NCI-H1417 (cell line): ENCODE measurements at places on chromosomes 16 and 17.

DNA sequence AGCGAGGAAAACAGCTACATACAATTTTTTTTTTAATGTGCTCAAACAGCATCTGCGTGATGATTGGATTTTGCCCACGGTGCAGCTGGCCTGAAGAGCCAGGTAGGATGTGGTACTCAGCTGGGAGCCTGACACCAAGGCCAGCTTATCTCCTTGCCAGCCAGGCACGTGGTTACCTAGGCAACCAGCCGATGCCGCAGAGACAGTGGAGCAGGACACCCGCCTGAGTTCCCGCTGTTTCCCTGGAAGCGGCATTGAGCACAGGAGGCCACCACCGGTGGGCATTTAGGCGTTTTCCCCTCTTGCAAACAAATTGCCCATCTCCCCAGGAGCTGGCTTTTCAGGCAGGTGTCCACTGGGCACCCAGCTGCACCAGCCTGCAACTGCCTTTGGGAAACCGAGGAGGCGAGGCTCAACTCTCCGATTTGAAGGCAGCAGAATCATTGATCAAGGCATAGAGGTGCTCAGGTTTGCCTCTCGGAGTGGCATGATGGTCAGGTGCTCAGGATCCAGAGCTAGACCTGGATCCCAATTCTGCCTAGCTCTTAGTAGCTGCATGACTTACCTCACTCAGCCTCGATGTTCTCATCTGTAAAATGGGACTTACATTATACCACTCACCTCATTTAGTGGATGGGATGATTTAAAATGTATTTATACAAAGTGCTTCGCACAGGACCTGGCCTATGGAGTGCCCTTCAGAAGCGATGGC, 137.5 kb upstream of the PLCG2 start:
- peak; percentile 98 for DNase-seq

GRCh38 chr17:71441098-71441497, 679.7 kb upstream of the SOX9 start:
- DNase-seq = peak; percentile 13

- no peak for DNase-seq
Measured at GRCh38 chr16:65600046-65600445, 478.2 kb upstream of the CDH11 start.

GRCh38 chr17:29837531-29837930, 92.5 kb downstream of the SSH2 start:
- DNase-seq = no peak

- DNase-seq = no peak
Measured at GRCh38 chr17:28665994-28666393, 4.0 kb downstream of the SUPT6H start.

- no peak for DNase-seq
Measured at GRCh38 chr17:47989700-47990099, 18.8 kb downstream of the CDK5RAP3 start.

- no peak for DNase-seq
Measured at GRCh38 chr16:78998879-78999278, 601.7 kb downstream of the MAF start.

- peak; percentile 73 for DNase-seq
Measured at GRCh38 chr16:23182679-23183542, at the start of gene SCNN1G. SCNN1G (plus strand) TSS chr16:23182745; CDS start chr16:23186272, 3,527 bp downstream.

GRCh38 chr17:17538417-17539391, 42.5 kb upstream of the RASD1 start:
- peak; percentile 93 for DNase-seq

DNA sequence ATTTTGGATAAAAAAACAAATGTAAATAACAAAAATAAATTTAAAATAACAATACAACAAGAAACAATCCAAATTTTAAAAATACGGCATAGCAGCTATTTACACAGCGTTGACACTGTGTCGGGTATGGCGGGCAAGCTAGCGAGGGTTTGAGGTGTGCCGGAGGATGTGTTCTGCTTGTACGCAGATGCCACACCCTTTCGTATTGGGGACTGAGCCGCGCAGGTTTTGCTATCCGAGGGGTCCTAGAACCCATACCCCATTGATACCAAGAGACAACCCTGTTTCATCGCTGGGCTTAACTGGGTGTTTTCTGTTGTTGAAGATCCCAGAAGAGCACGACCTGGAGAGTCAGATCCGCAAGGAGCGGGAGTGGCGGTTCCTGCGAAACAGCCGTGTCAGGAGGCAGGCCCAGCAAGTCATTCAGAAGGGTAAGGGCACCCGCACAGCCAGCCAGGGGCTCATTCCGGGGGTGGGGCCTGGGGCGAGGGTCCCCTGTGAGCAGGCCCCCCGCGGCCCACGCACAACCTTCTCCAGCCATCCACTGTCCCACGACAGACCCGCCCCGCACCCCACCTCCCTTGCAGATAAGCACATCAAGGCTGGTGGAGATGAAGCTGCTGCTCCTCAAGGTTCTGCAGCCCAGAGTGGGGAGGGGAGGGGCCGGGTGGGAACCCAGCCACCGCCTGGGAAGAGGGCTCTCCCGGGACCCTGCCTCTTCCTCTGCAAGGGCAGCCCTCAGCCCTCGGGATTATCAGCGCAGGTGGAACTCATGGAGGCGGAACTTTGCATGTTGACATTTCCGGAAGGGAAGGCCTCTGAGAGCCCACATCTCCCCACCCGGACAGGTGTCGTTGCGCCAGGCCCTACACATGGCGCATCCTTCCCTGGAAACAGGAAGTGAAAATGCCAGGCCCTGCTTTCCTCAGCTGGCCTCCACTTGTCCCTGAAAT, 51.2 kb upstream of the CHMP6 start:
- no peak for DNase-seq

DNA sequence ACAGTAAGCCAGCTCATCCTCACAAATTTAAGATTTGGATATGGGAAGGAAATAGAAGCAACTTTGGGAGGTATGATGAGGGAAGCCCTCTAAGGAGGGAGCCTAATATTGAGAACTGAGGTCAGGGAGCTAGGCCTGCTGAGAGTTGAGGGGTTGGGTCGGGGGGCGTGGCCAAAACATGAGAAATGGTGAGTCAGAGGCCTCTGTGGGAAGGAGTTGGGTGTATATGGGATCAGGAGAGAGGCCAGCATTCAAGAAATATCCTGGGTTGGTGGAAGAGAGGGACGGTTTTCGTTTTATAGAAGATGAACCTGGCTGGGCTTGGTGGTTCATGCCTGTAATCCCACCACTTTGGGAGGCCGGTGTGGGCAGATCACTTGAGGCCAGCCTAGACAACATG, 48.4 kb downstream of the CLEC16A start:
- no peak for DNase-seq

- DNase-seq = no peak
Measured at GRCh38 chr17:70091005-70091568, 16.1 kb downstream of the KCNJ16 start.

DNA sequence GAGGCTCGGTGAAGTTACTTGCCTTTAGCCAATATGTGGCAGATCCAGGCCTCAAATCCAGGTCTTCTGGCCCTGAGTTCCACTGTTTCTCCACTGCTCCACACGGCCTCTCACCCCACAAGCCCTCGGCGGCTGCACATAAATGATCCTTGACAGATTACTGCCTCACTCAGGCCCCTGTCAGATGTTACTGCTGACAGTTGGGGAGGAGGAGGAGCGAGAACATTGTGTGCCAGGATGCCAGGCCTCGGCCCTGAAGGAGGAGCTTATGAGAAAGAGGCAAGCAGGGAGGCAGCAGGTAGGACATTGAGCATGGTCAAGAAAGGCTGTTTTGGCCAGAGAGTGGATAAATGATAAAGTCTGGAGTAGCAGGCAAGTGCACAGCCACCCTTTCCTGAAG, 88.6 kb downstream of the RAB11FIP4 start:
- DNase-seq = no peak

GRCh38 chr17:9839433-9839832, 13.7 kb downstream of the GLP2R start:
- DNase-seq = no peak

- no peak for DNase-seq
Measured at GRCh38 chr16:27195941-27196595, 7.3 kb upstream of the KDM8 start.

DNA sequence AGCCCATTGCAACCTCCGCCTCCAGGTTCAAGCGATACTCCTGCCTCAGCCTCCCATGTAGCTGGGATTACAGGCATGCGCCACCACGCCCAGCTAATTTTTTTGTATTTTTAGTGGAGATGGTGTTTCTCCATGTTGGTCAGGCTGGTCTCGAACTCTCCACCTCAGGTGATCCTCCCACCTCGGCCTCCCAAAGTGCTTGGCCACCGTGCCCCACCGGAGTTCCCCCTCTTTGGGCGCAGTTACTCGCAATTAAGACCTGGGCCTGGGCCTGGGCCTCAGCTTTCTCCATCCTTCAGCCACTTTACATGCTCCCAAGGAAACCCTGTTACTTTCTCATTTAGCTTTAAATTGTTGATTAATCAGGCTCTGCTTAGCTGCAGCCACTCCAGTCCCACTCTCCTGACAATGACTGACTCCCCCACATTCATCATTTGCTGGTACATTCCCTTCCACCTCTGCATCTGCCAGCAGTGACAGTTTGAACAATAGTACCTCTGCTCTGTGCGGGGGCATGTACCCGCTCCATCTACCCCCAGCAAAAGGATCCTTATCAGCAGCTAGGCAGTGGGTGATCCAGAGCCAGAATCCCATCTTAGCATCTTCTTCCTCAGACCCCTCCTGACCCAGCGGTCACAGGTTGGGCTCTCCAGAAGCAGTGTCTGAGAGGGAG, 47.2 kb upstream of the SLC47A1 start:
- no peak for DNase-seq

DNA sequence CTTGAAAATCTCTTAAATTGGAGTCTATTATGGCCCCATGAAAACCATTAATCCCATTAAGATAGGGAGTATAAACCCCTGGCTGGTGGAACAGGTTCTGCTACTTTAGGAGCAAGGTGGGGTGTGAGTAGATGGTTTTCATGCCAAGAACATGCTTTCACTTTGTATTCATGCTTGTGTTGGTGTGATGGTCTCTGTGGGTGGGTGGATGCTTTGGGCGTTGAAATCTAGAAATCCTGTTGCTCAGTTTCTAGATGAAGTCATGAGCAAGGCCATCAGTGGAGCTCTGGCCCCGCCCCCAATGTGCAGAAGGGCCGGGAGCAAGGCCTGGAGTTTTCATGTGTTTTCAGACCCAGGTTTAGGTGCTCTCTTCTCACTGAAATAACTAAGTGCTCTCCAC, 20.1 kb downstream of the PLD6 start:
- no peak for DNase-seq

DNA sequence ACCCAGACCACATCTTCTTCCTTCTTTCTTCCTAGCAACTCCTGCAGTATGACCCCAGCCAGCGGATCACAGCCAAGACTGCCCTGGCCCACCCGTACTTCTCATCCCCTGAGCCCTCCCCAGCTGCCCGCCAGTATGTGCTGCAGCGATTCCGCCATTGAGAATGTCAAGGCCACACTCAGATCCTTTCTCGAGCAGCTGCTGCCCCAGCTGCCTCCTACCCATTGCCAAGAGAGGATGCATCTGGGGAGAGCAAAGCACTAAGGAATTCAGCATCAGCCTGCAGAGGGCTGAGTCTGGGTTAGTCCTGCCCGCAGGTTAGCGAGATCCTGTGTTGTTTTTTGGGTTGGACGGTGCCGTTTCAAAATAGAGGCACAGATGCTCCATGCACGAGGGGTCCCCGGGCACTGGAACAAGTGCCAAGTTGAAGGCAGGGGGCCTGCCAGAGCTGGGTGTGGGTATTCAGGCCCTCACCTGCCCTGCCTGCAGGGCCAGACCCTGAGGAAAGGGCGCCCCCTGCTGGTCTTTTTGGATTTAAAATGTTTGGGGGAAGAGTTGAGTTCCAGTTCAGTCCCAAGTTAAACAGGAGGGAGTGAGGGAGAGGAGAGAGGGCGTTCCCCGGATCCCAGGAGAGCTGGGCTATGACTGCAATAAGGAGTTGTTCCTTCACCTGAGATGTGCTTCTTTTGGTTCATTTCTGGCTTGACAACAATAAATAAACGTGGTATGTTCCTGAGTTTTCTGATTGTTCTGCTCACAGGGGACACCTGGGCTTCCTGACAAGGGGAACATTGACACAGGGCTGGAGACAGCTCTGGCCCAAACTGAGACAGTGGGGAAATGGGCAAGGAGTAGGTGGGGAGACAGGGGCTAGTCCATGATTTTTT, 4.9 kb downstream of the CDK3 start:
- peak; percentile 79 for DNase-seq

- DNase-seq = peak; percentile 88
Measured at GRCh38 chr17:59311051-59311468, 20.4 kb upstream of the YPEL2 start.

DNA sequence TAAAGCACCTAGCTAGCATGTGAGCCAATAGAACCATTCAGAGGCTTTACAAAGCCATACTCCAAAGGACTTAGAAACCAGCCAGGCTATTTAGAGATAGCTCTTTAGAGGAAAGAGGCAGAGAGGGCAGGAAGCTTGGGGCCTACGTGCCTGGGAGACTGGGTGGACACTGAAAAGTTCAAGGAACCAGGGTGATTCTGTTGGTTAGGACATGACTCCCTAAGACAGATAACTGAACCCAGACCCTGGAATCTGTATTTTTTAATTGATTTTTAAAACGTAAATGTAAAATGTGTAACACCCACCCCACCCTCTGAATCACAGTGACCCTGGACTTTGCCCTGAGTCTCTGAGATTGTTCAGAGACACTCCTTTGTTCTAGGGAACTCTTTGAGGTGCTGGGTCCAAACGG, 16.1 kb upstream of the GNA13 start:
- DNase-seq = no peak

- DNase-seq = no peak
Measured at GRCh38 chr17:19805006-19805405, 56.9 kb upstream of the ALDH3A1 start.

GRCh38 chr17:34366010-34366409, 3.0 kb upstream of the CCL1 start:
- DNase-seq = no peak

GRCh38 chr16:88653596-88654362, 2.9 kb upstream of the CYBA start:
- no peak for DNase-seq
